ENCODE measurements at places on chromosomes 3 and 15.

- no peak for DNase-seq
Observed at GRCh38 chr3:195809796-195810454, 1.8 kb downstream of the MUC4 start.

GRCh38 chr15:93111451-93111850 is 22.4 kb upstream of the RGMA start:
- no peak for DNase-seq

GRCh38 chr3:189684317-189684716 is 53.1 kb downstream of the TP63 start:
- DNase-seq = no peak

- DNase-seq = no peak
Observed at GRCh38 chr15:59491062-59491461, 53.1 kb downstream of the FAM81A start.

- DNase-seq = no peak
Observed at GRCh38 chr15:31214864-31215489, 111.7 kb upstream of the KLF13 start.

DNA sequence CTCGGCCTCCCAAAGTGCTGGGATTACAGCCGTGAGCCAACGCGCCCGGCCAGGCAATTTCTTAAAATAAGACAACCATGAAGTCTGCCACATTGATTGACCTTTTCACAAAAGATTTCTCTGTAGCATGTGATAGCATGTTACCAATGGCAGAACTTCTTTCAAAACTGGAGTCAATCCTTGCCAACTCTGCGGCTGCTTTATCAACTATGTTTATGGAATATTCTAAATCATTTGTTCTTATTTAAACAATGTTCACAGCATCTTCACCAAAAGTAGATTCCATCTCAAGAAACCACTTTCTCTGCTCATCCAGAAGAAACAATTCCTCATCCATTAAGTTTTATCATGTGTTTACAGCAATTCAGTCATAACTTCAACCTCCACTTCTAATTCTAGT is 9.4 kb downstream of the UBR1 start:
- no peak for DNase-seq

- no peak for DNase-seq
Observed at GRCh38 chr3:183370391-183370790, 58.0 kb downstream of the MCF2L2 start.

DNA sequence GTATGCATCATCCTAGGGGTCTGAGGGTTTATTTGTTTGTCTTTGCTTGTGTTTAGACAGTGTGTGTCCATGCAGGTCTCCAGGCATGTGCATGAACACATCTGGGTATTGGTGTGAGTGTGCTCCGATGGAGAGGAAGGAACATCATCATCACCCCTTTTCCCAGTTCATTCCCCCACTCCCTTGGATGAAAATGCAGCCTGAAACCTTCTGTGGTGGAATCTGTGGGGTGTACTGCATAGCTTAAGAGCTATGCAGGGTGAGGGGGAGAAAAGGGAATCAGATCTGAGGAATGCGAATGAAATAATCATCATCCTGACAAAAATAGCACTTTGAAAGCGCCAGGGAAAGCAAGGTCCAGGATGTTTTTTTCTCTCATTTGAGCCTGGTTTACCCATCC is 520.1 kb downstream of the NTRK3 start:
- no peak for DNase-seq

- DNase-seq = no peak
Observed at GRCh38 chr15:46170326-46170725, 535.5 kb downstream of the SQOR start.

- no peak for DNase-seq
Observed at GRCh38 chr3:47685037-47685436, 96.7 kb downstream of the SMARCC1 start.

- DNase-seq = no peak
Observed at GRCh38 chr15:95485367-95485766, 845.1 kb upstream of the NR2F2 start.

DNA sequence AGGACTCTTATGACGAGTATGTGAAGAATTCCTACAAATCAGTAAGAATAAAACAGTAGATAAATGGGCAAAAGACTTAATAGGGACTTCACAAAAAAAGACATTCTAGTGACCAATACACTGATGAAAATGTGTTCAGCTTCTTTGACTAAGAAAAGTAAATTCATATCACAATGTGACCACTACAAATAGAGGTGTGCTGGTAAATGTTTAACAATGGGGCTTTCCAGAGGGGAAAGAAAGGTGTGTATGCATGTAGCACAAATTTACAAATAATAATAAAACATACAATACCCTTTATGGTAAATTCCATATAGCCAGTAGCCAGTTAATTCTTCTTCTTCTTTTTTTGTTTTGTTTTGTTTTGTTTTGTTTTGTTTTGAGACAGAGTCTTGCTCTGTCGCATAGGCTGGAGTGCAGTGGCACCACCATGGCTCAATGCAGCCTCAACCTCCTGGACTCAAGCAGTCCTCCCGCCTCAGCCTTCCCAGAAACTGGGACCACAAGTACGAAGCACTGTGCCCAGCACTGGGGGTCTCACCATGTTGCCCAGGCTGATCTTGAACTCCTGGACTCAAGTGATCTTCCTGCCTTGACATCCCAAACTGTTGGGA is 17.5 kb upstream of the NMD3 start:
- no peak for DNase-seq

GRCh38 chr3:193744822-193745684 is 152.0 kb downstream of the OPA1 start:
- no peak for DNase-seq

DNA sequence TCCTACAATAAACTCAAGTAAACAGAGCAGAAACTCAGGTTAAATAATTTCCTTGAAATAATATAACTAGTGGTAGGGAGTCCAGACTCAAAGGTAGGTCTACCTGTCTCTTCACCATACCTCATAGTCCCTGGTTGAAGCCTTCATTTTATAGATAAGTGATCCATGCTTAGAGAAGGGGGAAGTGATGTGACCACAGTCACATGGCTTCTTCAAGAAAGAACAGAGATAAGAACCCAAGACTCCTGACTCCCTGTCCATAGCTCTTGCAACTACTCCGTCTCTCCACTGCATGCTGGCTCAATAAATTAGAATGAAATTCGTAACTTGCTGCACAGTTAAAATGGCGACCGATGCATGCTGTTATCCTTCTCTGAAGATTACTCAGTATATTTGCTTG is 11.0 kb upstream of the C15orf61 start:
- no peak for DNase-seq

- no peak for DNase-seq
Observed at GRCh38 chr3:176799675-176800074, 397.6 kb downstream of the TBL1XR1 start.

DNA sequence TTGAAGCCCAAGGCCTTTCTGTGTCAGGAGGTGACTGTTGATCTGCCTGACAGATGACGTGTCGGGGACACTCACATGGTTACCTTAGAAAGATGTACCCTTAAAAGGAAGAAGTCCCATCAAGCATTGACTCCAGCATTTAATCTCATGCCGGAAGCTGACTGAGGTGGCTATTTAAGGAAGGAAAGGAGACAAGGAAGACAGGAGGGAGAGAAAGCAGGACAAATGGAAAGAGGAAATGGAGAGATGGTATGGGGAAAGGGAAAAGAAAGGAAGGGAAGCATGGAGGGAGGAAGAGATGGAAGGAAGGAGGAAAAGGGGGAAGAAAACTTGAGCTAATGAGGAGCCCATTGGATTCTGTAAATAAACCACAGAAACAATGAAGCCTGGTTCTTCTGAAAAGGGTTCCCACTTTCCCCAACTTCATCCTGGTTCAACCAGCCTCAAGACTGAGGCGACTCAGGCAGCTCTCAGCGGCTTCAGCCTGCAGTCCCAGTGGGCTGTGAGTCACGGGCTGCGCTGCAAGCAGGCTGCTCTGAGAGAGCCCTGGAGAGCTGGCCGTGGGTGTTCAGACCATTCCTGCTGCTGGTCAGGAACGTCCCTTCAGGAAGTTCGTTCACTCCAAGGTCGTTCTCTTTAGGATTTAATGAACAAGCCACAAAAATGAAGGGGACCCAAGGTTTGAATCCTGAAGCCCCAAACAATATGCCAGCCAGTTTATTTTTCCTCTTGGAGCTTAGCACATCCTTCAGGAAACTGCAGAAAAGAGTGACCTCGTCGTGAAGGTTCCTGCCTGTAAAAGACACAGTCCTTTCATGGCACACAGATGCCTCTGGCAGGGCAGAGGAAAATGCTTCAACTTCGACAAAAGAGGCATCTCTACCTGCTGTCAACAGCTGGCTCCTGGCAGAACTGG is 69.6 kb upstream of the THBS1 start:
- no peak for DNase-seq

DNA sequence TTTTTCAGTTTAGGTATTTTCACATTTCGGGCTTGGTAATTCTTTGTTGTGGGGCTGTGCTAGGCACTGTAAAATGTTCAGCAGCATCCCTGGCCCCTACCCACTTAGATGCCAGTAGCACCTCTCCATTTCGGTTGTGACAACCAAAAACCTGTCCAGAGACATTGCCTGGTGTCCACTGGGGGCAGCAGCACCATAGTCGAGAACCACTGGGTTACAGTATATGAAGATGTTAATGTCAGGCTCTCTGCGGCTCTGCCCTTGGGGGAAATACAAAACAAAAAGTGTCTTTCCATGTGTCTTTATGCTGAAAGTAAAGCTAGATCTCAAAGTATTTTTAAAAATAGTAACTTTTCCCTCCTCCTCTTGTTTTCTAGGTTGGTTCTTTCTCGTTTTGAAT is 177.2 kb downstream of the ITPR1 start:
- DNase-seq = no peak

- DNase-seq = no peak
Observed at GRCh38 chr15:69825941-69826818, 271.5 kb downstream of the TLE3 start.

DNA sequence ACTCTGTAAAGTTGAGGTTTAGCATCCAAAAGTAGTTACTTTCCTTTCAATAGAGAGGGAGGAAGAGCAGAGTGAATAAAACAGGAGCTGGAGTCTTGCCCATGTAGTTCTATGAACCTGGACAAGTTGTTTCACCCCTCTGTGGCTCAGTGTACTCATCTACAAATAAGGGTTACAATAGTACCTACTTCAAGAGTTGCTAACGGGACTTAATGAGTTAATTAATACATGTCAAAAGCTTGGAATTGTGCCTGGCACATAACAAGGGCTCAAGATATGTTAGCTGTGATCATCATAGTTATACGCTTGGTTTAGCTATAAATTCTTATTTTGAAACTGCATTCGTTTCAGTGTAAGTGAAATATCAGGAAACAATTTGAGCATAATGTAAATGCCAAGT is 388.5 kb upstream of the THBS1 start:
- DNase-seq = no peak

Data from T-helper 22 cell (primary cell).